ENCODE measurements at places on chromosomes 5 and 9. TPM values are rescaled to one million over a fixed set of nuclear protein-coding genes. Genes with fewer than 3 reads are reported as not detected.

LEAP2 gene
- total RNA-seq: not detected

KCNN2 gene
- 0.81 TPM for total RNA-seq

SV2C gene
- 0.25 TPM for total RNA-seq

ACTBL2 gene
- not detected for total RNA-seq

CACNA1B gene
- total RNA-seq: not detected

SMIM33 gene
- not detected for total RNA-seq

ORM2 gene
- total RNA-seq: not detected

BAAT gene
- total RNA-seq: not detected

RETREG1 gene
- 58.8 TPM for total RNA-seq

CYSRT1 gene
- 40.2 TPM for total RNA-seq

ATP10B gene
- 25.3 TPM for total RNA-seq

PRRX2 gene
- total RNA-seq: 16.9 TPM

ROPN1L gene
- total RNA-seq: 0.71 TPM

TRIM36 gene
- total RNA-seq: 1.4 TPM

RAPGEF6 gene
- 16.8 TPM for total RNA-seq

DNA sequence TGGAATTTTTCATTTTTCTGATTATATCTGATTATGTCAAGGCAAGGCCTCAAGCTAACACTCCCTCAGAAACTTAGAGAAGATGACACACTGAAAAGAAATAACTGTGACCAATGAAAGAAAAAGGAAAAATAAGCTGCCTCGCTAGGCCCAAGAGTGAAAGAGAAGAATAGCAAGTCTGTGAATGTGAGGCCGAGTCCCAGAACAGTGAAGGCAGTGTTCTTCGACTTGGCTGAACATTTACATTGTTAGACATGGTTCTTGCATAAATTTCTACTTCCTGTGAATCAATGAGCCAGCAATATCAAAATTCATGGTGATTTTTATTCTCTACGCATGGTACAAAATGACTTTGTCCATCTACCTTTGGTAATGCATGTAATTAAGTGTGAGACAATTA is at the start of gene ATP10B:
Gene ATP10B, minus strand, starts transcription at position 163 of the 400 bp plus-strand sequence. CDS start 164,137 bp downstream, outside the sequence.
- DNase-seq: no peak

GRCh38 chr5:6788956-6789649 is 75.9 kb downstream of the TENT4A start:
- DNase-seq: no peak

GRCh38 chr5:132962429-132963021 is 909 bp downstream of the AFF4 start:
- no peak for DNase-seq

DNA sequence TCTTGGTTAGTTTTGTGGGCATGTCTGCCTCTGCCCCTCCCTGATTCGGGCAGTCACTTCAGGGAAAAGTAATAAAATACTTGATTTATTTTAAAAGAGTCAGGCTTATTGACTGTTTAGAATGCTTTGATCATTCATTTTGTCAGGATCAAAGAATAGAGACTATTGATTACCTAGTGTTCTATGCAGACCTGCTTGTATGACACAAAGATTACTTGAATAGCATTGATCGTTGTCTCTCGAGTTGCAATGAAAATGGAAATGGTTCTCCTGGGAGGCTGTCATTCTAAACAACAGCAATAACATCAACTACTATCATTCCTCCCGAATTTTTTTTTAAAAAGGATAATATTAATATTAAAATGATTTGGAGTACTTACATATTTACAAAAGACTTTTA is 133.2 kb upstream of the DMAC1 start:
- DNase-seq: no peak

GRCh38 chr5:179380211-179381035 is 35.2 kb upstream of the ADAMTS2 start:
- DNase-seq: peak; percentile 59

DNA sequence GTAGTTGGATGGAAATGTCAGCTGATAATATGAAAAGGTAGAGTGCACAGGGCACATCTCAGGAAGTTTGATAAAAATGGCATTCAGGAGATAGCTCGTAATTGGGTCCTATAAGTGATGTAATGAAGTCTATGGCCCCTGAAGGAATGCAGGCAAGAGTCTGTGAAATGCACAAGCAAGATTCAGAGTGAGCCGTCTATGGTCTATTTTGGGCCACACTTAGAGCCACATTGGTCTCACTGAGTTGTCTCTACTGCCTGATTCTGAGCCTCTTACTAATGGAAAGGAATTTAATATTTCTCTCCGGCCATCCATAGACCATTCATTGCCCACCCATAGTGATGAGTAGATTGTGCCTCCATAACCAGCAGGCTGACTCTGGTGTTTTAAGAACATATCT is 111.3 kb upstream of the KCNN2 start:
- DNase-seq: no peak

DNA sequence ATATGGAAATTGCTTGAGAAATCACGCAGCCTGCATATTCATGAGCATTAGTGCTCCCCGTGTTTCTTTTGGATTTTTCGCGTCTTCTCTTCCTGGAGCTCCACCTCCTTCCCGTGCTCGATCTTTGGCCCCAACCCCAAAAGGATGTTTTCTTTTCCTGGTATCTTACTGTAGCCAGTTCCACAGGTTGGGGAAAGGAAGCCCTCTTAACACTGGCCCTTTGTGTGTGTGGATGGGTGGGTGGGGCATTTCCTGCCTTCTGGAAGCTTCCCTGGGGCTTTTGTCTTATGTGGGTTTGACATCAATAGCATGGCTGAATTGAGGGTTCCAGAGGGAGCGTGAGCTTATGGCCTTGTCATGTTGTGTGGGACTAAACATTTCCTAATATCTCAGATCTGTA is 21.9 kb downstream of the STXBP1 start:
- DNase-seq: no peak

DNA sequence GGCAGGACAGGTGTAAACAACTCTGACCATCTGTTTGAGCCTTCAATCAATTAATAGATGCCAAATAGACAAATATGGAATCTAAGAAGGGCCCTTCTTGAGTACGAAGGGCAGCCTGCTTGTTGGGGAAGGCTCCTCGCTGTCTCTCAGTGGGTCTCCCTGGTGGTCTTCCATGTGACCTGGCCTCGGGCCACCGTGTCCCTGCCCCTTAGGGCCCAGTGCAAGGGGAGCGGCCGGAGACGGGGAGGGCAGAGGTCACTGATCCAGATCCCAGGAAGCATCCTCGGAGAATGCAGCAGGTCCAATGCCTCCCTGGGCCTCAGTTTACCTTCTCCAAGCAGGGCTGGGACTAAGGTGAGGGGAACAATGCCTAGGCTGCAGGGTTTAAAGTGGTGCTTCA is 2.5 kb downstream of the DBH start:
- DNase-seq: no peak

GRCh38 chr9:74953235-74953751 is 581 bp upstream of the C9orf40 start:
- DNase-seq: no peak

- DNase-seq: no peak
Observed at GRCh38 chr5:107501965-107502675, 168.6 kb downstream of the EFNA5 start.

GRCh38 chr5:143896966-143897365 is 85.0 kb downstream of the HMHB1 start:
- no peak for DNase-seq

DNA sequence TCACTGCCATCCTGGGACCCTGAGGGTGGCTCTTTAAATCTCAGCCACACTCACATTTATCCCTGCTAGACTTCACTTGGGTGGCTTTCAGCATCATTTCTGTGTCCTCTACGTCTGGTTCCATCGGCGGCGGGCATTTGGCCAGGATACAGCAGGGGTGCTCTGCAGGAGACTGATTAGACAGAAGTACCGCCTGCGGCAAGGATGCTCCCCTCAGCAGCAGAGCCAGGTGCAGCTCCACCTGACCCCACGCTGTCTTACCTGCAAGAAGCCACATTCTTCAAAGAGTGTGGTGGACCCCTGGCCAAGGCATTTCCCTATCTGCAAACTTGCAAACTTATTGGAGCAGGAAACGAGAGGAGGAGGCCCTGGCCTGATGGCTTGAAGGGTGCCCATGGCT is 309.8 kb upstream of the IRX4 start:
- no peak for DNase-seq

GRCh38 chr9:93172666-93173364 is 11.1 kb upstream of the WNK2 start:
- DNase-seq: no peak

DNA sequence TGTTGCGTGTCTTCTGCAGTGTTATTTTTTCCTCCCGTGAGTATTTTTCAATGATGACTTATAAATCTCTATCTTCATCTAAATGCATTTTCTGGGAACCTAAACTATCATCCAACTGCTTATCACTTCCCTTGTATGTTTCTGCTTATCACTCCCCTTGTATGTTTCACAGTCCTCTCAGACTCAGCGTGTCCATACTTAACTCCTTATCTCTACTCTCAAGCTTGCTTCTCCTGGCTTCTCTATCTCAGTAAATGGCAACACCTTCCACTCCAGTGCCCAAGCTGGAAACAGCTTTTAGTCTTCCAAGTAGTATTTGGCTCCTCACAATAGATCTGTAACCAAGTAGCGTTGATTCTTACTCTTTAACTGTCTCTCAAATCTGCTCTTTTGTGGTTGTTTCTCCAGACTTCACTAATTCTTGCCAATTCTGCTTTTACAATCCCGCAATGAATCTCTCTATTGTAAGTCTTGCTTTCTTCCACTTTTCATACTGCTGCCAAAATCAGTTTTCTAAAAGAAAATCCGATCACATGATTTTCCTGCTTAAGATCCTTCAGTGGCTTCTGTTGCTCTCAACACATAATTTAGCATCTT is 33.8 kb upstream of the TXNDC8 start:
- no peak for DNase-seq

DNA sequence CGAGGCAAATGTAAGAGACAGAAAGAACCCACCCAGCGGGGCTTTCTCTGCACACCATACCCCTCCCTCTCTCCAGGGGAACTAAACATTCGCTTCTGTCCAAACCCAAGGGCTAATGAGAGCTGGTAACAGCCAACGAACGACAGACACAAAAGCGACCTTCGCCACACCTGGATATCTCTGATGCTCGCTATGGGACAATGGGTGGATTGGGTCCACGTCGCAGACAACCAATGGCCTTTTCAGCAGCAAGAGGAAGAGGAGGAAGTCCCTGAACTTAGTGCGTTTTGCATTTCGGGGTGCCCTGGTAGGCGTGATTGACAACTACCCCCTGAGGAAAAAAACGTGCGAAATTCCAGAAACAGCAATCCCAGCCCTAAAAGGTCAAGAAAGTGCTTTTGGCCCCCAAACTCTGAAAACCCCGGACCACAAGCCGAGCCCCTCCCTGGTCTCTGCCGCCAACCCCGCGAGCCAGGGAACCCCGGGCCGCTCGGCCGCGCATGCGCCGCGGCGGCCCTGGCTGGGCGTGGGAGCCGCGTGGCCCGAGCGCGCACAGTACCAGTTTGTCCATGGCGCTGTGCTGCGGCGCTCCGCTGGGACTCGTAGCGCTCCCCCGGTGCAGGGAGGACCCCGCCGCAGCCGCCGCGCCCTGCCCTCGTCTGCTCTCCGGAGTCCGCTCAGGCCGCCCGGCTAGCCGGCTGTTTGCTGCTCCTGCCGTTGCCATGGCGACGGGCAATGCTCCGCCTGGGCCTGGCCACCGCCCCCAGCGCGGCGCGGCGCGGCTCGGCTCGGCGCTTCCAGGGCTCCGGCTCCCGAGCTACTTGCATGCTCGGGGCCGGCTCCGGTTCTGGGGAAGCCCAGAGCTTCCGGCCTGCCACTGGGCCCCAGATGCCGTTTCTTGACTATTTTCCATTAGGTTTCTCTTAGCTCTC is 66.9 kb upstream of the DNAH5 start:
- DNase-seq: peak; percentile 93

DNA sequence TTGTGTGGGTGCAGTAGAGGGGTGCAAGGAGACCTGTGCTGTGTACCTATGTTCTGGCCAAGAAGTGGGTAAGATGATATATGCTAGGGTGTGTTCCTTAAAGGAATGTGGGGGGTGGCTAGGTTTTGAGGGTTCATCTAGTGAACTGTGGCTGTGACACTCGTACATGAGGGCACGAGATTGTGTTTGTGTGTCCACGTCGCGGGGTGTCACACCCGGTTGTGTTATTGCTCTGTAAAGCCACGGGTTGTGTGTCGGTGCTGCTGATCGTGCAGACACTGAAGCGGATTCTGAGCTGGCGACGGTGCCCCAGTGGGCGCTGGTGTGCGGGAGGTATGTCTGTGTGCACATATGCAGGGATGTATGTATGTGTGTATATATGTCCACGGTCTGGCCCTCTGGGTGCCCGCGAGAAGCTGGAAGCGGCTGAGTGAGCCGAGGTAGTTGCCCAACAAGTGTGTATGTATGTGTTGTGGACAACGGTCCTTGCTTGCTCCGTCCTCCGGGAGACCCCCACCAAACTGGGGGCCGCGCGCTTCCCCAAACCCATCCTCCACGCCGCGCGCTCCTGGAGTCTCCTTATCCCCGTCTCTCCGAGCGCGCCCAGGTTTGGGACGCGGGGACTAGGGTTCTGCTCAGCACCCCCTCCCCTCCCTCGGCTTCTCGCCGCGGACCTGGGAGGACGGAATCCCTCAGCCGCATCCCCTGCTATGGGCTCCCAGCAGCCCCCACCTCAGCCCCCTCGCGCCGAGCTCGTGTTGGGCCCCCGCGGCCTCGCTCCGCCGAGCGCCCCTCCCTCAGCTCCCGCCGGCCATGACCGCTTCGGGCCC is 639 bp downstream of the PCDH1 start:
- DNase-seq: no peak

GRCh38 chr5:72951671-72952468 is 4.0 kb upstream of the FCHO2 start:
- no peak for DNase-seq

GRCh38 chr5:121399879-121400278 is 451.8 kb upstream of the FTMT start:
- DNase-seq: no peak

GRCh38 chr5:68628082-68628814 is 412.7 kb downstream of the PIK3R1 start:
- DNase-seq: no peak

DNA sequence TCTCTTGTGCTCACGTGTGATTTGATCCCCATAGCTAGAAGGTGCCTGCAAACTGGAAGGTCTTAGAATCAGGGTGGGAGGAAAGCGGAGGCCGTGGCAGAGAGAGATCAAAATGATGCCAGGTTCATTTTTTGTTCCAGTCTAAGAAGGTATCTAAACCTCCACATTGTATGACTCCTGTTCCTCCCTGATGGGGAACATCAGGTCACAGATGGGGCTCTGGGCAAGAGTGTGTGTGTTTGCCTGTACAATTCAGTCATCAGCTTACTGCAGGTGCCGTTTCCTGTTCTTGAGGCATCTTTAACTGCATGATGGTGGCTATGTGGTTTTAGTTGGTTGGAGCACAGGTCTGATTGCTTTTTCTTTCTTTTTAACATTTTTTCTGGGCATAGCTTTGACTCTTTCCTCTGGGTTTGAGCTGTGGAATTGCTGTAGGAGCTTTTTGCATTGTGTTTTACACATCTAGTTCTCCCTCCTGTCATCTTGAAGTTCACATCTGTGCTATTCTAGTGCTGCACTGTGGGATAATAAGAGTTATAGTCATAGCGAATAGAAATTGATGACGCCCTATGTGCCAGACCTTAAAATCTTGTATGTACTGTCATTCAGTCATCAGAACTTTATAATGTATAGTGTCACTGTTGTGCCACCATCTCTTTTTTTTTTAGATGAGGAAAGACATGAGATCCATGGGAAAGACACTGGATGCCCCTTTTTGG is 30.8 kb downstream of the ARHGAP26 start:
- no peak for DNase-seq
